ENCODE measurements at places on chromosomes 11 and 22. TPM values are rescaled to one million over a fixed set of nuclear protein-coding genes. Genes with fewer than 3 reads are reported as not detected.

Gene ACR
- 0.43 TPM for polyA plus RNA-seq

Gene RIMBP3C
- 0.02 TPM for polyA plus RNA-seq

Gene DRICH1
- polyA plus RNA-seq: 0.29 TPM

Gene MTFP1
- polyA plus RNA-seq: 55.4 TPM

Gene PPP1R14B
- 320 TPM for polyA plus RNA-seq

Gene CADM1
- 0.92 TPM for polyA plus RNA-seq

DNA sequence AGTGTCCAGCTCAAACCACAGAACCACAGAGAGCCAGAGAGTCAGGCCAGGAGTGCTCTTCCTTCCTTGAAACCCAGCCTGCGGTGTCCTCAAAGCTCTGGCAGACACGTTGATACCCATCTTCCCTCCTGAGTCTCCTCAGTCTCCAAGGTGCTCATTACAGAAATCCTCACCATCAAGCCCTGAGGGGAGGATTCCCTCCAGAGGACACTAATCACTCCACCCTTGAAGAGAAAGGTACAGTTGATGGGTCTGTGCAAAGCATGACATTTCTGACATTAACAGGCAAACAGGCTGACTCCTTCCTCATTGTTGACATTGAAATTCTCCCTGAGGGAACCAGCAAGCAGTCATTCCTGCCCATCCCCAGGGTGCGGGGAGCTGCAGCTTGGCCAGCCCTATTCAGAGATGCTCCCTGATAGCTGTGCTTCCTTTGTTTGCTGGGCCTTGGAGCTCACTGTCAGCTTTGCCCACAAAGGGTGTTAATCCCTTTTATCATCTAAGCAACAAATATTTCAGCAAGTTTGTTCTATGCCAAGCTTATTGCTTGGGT, 101.7 kb upstream of the CSNK2A3 start:
- DNase-seq: no peak

GRCh38 chr11:80309301-80309700, 868.5 kb upstream of the TENM4 start:
- DNase-seq: no peak

DNA sequence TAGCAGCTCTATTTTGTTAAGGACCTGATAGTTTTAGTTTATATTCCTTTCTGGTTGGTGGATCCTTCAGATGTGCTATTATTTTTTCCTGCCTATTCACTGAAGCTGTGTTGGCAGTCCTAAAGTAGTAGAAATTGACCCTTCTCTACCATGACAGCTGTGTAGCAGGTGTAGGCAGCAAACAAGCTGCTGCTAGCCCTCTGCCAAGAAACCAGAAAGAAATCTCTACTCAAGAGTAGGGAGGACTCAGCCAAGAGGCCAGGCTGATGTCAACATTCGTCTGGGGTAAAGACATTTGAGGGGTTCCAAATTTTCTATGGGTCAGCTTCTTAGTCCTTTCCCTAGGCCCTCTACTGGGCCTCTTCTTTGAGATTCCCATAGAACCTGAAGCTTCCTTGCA, 51.2 kb downstream of the CSTF3 start:
- DNase-seq: no peak

- DNase-seq: no peak
Measured at GRCh38 chr22:48887394-48888332, 940.0 kb downstream of the BRD1 start.

DNA sequence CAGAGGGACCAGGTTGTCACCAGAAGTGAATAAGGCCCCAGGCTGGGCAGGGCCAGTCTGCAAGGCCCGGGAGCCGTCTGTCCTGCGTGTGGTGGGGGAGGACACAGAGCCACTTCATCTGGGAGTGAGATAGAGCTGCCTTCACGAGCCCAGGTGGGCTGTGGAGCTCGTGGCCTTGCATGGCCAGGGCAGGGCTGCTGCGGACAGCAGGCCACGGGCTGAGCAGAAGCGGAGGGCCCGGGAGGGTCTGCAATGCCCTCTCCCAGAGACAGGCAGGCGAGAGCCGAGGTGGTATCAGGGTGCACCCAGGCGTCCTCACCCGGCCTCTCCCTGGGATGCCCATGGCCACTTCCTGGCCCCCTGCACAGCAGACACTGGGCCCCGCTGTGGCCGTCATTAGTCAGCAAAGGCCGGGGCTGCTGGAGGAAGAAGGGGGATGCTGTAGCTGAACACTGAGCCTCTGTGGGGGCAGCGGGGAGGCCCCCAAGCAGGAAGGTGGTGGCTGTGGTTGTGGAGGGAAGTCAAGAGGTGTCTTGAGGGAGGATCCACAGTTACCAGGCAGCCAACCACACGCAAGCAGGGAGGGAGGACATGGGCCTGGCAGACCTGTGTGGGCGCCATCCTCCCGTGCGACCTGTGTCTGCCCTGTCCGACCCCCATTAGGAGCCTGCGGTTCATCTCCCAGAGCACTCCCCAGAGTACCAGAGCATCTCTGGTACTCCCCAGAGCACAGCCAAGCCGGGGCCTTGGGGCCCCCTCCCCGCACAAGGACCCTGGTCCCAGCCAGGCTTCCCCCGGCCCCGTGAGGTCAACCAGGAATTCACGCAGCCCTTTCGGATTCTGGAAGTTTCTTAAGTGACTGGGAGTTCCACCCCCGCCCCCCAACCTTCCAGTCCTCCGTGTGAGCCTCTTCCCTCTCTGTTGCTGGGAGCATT, 1109.5 kb downstream of the BRD1 start:
- no peak for DNase-seq

GRCh38 chr11:57779276-57779675, 17.7 kb downstream of the CTNND1 start:
- peak; percentile 71 for DNase-seq

- DNase-seq: no peak
Measured at GRCh38 chr22:43726964-43727543, 85.1 kb downstream of the EFCAB6 start.

- no peak for DNase-seq
Measured at GRCh38 chr11:116300232-116300631, 472.6 kb downstream of the BUD13 start.

- no peak for DNase-seq
Measured at GRCh38 chr11:125407046-125407445, 89.0 kb downstream of the FEZ1 start.

DNA sequence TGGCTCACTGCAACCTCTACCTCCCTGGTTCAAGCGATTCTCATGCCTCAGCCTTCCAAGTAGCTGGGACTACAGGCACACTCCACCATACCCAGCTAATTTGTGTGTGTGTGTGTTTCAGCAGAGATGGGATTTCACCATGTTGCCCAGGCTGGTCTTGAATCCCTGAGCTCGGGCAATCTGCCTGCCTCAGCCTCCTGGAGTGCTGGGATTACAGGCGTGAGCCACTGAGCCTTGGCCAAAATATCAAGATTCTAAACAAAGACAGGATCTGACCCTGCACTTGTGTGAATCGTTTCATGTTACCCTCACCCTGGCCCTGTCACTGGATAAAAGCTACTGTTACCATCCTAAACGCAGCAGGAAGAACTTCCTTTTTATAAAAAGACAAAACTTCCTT, 15.6 kb upstream of the THY1 start:
- DNase-seq: no peak
